ENCODE measurements at places on chromosomes 2 and 18. TPM values are rescaled to one million over a fixed set of nuclear protein-coding genes. Genes with fewer than 3 reads are reported as not detected.

SPP2 gene
- total RNA-seq = not detected

CDH20 gene
- total RNA-seq = 1.1 TPM

SCG2 gene
- 2.4 TPM for total RNA-seq

TMEM247 gene
- total RNA-seq = not detected

RTP5 gene
- total RNA-seq = not detected

RND3 gene
- total RNA-seq = 63.7 TPM

ATP6V1B1 gene
- 4.3 TPM for total RNA-seq

SEC11C gene
- total RNA-seq = 7.0 TPM

REV1 gene
- 83.9 TPM for total RNA-seq

NT5C1B gene
- not detected for total RNA-seq

PPIL3 gene
- 49.1 TPM for total RNA-seq

CNRIP1 gene
- 19.6 TPM for total RNA-seq

ZC3H6 gene
- total RNA-seq = 10.8 TPM

MROH2A gene
- total RNA-seq = 2.5 TPM

BOLL gene
- 2.8 TPM for total RNA-seq

CYP1B1 gene
- 8.0 TPM for total RNA-seq

CELF4 gene
- 0.51 TPM for total RNA-seq

PID1 gene
- 15.4 TPM for total RNA-seq

VPS4B gene
- total RNA-seq = 33.7 TPM

OSR1 gene
- total RNA-seq = 20.1 TPM

COX5B gene
- 344 TPM for total RNA-seq

REG1B gene
- not detected for total RNA-seq

QPCT gene
- total RNA-seq = 5.6 TPM

C2orf66 gene
- total RNA-seq = not detected

ITPRID2 gene
- total RNA-seq = 138 TPM

DHX57 gene
- total RNA-seq = 21.5 TPM

IL1F10 gene
- total RNA-seq = not detected

REEP1 gene
- total RNA-seq = 29.3 TPM

DPP10 gene
- total RNA-seq = 2.5 TPM

UGT1A5 gene
- total RNA-seq = 0.51 TPM

MYO3B gene
- total RNA-seq = 1.8 TPM

PKDCC gene
- total RNA-seq = 121 TPM

Measured in tongue (tissue), 3 donors.